ENCODE measurements at places on chromosomes 12 and 14.

GRCh38 chr14:100092832-100093231, 27.6 kb downstream of the EVL start:
- no peak for DNase-seq

GRCh38 chr14:32397861-32398640, 69.0 kb downstream of the AKAP6 start:
- DNase-seq, result no peak

GRCh38 chr12:129704232-129704830, 199.5 kb downstream of the TMEM132D start:
- no peak for DNase-seq

- no peak for DNase-seq
Measured at GRCh38 chr14:54857830-54858269, 44.8 kb downstream of the GCH1 start.

- DNase-seq, result no peak
Measured at GRCh38 chr12:66438601-66439000, 136.3 kb downstream of the HELB start.
